ENCODE measurements at places on chromosomes 7 and 10.

GRCh38 chr7:99407872-99408378, 472 bp downstream of the PDAP1 start:
- no peak for DNase-seq

DNA sequence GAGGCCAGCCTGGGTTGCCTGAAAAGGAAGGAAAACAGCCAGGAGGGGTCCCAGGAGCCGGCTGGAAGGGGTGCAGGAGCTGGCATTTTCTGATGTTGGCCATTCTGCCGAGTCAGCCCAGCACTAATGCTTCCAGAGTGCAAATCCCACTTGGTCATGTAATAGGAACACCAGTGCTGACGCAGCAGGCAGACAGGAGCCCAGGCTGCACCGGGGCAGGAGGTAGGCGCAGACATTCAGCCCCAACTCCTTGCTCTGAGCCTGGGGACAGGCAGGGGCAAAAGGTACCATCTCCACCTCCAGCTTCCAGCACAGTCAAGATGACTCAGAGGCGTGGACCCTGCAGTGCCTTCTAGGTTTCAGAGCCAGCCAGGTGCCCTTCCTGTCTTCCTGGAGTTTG, 10.2 kb upstream of the YWHAG start:
- no peak for DNase-seq

DNA sequence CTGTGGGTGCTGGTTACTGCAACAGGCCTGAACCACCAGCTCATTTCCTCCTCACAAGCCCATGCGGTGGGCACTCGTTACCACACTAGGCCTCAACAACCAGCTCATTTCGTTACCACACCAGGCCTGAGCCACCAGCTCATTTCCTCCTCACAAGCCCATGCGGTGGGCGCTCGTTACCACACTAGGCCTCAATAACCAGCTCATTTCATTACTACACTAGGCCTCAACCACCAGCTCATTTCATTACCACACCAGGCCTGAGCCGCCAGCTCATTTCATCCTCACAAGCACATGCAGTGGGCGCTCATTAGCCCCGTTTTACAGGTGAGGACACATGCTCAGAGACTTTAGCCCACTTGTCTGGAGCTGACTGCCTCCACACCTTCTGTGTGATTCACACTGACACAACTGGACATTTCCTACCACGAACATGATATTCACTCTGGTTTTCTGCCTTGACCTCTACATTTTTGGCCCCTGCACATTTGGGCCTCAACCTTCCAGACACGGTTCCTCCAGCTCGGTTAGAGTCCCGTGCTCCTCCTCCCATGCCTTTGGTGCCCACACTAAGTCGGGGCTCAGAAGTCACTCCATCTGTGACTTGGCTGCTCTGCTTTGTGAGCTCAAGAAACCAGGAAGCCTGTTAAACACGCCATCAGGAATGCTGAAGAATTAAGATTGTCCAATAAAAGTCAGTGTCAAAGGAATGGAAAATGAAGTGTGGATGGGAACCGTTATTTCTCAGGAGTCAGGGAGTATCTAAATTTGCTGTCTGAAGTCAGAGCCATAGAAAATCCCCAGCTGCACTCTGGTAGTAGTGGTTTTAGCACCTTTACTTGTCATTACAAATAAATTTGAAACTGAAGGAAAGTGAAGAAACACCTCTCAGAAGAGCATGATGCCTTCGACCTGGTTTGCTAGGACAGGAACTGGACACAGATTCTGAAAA, 55.8 kb upstream of the LANCL2 start:
- no peak for DNase-seq

DNA sequence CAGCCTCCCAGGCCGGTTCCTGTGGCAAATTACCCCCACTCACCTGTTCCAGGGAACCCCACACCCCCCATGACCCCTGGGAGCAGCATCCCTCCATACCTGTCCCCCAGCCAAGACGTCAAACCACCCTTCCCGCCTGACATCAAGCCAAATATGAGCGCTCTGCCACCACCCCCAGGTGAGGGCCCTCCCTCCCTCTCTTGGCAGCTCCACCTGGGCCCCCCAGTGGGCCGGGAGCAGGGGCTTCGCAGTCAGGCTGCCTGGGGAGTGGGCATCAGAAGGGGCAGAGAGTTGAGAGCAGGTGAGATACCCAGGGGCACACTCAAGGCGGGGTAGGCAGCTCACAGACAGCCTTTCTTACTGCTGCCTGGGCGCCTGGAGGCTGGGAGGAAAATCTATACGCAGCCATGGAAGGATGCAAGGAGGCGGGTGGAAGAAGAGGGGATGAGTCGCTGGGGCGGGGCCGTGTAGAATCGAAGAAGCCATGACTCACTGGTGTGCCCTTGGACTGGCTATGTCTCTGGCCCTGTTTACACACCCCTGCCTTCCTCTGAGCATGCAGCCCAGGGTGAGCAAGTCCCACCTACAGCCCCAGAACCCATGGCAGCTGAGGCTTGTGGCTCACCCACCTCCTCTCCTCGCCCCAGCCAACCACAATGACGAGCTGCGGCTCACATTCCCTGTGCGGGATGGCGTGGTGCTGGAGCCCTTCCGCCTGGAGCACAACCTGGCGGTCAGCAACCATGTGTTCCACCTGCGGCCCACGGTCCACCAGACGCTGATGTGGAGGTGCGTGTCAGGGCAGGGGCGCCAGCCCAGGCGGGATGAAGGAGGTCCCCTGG, 48.6 kb upstream of the PPIF start:
- DNase-seq: no peak

GRCh38 chr7:23468526-23469149, 1.7 kb downstream of the IGF2BP3 start:
- DNase-seq: no peak

DNA sequence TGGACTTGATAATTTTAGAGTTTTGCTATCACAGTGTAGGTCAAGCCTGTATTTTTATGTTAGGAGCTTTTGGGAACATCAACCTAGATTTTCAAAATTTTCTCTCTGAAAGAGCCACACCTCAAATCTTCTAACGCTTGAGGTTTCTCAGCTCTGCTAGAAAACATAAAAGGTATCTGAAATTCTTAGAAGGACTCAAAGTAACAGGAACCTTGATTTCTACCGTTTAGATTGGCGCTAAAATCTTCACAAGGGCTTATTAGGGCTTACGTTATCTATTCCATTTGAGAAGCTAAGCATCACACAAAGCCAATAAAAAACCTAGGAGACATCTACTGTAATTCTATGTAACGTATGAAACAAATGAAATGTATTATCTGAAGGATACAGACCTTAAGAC, 192.4 kb downstream of the AHR start:
- DNase-seq: no peak

- no peak for DNase-seq
These were observed 23.2 kb downstream of the ABCB4 start for GRCh38 chr7:87452279-87452678.

GRCh38 chr10:112307358-112308124, 24.3 kb downstream of the TECTB start:
- no peak for DNase-seq

- no peak for DNase-seq
These were observed 62.1 kb downstream of the INPP5A start for GRCh38 chr10:132599732-132600131.

DNA sequence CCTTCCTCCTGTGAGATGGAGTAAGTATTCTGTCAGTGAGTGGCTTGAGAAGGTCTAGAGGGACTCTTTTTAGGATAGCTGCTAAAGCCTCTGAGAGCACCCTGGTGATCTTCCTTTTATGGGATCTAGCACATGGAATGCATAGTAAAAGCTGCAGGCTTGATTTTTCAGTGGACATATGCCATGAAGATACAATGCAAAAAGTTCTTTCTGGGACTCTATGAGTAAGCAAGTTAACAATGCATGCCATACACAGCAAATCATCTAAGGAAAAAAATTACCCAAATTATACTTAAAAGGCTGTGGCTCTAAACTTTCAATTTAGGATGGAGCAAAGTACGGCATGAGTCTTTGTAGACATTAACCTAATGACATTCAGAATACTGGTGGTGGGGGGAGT, 154.5 kb downstream of the SGMS1 start:
- no peak for DNase-seq
